ENCODE measurements at places on chromosomes 2 and 18.

DNA sequence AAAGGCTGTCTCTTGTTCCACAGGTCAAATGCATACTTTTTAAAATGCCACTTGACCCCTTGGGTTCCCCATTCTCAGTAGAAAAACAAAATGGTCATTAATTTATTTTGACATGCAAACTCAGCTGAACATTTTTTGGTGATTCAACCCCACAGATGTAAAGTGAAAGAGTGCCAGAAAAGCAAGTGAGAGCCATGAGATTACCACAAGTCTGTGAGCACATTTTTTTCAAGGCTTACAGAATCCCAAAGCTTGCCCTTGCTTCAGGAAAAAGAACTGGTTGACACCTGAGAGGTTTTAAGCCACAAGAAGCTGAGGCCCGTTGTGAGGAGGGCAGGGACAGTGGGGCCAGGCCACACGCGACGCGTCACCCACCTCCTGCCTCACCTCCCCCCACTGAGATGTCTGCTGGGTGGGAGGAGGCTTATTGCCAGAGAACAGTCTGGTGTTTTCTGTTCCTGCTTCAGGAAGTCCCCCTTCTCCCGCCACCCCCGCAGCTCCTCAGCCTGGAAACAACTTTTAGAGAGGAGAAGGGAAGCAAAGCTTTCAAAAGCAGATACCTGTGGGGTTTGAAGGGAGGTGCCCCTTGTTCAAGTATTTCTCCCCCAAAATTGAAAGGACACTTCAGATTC is 70.4 kb upstream of the CYP1B1 start:
- peak; percentile 51 for DNase-seq

DNA sequence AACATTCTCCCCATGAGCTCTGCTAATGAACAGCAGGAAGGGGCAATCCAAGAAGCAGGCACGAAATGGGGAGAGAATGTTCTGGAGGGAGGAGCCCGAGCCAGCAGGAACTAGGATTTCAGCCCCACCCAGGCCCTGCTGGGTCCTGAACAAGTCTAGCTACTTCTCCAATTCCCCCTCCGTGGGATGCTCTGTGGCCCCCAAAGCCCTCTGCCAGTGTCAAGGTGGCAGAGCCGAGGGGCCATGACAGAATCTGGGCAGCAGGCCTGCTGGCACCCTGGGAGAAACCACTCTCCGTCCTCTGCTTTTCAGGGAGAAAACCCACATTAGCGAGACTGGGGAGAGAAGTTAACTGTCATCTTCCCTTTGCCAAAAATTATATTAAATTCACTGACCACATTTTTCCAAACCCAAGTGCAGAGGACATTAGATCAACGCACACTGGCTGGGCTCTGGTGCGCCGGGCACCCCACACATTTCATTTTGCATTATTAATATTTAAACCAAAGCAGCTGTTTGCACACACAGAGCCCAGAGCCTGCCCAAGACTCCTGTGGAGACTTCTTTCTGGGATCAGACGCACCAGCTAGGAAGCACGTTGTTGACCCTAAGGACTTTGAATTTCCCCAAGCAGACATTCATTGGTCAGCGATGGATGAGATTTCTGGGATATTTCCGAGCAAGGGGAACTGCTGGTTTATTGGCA is 80.2 kb upstream of the PKDCC start:
- no peak for DNase-seq

- no peak for DNase-seq
These were observed 97.6 kb upstream of the CABLES1 start for GRCh38 chr18:23037646-23038045.

- DNase-seq: no peak
These were observed 252.1 kb downstream of the LDLRAD4 start for GRCh38 chr18:13470516-13471197.

GRCh38 chr2:9052821-9053533 is 49.5 kb upstream of the MBOAT2 start:
- DNase-seq: no peak

DNA sequence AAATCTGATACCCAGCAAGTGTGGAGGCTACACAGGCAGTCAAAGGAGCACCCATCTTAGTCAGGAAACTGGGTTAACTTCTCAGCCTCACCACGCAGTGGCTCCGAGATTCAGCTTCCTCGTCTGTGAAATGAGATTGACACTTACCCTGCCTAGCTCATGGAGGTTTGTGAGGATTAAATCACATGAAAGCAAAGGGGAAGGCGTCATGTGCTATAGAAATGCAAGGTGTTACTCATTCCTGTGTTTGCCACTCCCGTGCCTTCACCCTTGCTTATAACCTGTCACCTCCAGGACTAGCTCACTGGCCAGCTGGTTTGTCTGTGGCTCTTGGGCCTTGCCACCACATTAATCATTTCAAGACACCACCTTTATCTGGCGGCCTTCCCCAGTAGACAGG is 118.9 kb upstream of the FOSL2 start:
- no peak for DNase-seq

GRCh38 chr2:16614314-16614860 is 51.2 kb downstream of the CYRIA start:
- no peak for DNase-seq

DNA sequence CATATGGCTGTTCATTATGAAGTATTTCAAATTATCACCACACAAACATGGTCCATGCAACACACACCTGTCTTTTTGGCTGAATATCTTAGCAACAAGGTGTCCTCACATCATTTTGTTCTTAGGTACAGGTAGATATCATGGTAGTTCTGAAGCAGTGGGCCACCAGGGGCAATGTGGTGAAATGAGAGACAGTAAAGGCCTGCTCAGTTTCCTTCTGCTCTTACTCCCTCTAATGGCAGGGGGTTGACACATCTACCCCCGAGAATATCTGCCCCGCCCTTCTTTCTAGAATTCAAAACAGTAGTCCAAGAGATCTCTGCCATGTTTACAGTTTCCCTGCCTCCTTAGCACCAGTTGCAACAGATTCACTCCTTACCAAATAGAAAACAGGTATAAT is 147.0 kb upstream of the KLHL14 start:
- DNase-seq: no peak

- no peak for DNase-seq
These were observed 156.1 kb downstream of the TTC27 start for GRCh38 chr2:32783933-32784332.

DNA sequence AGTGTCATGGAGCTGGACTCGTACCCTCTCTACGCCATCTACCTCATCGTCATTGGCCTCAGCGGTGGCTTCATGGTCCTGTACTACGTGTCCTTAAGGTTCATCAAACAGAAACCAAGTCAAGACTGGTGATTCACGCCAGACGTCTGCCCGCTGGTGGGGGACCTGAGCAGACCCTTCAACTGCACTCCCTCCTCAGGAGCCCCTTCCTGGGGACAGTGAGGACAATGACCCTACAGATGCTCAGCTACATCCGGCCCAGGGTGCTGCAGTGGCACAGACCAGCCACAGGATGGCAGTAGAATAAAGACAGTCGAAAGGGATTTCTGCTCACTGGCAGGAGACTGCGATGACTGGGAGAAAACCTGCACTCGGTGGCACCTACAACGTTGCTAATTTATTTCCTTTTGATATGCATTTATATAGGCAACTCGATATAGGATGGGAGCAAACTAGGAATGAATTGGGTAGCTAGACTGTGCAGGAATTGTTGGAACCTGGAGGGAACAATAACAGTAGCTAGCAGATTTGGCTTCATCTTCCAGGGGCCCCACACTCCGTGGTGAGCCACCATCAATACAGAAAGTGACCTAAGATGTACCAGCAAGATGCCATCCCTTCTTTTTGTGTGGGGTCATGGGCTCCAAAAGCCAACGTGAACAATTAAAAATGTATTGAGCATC is 39.2 kb downstream of the ABCG8 start:
- DNase-seq: peak; percentile 87

- DNase-seq: no peak
These were observed 61.3 kb upstream of the TXNDC2 start for GRCh38 chr18:9824474-9824832.

DNA sequence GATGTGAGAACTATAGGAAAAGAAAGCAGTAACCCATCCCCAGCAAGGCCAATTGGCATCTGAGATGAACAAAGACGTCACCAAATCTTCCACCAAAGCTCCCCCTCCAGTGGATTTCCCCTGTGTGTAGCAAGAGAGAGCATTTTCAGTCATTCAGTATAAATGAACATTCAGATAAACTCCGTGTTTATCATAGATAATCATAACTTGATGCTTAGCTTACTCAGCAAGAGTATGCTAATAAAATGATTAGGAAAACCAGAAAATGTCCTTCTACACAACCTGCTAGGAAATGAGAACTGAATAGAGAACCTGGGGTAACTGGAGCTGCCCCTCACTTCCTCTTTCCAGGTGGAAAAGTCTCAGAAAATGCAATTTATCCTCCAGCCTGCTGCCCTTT is 198.0 kb upstream of the CCDC150 start:
- no peak for DNase-seq

GRCh38 chr2:112579241-112579640 is 5.2 kb upstream of the CHCHD5 start:
- no peak for DNase-seq

DNA sequence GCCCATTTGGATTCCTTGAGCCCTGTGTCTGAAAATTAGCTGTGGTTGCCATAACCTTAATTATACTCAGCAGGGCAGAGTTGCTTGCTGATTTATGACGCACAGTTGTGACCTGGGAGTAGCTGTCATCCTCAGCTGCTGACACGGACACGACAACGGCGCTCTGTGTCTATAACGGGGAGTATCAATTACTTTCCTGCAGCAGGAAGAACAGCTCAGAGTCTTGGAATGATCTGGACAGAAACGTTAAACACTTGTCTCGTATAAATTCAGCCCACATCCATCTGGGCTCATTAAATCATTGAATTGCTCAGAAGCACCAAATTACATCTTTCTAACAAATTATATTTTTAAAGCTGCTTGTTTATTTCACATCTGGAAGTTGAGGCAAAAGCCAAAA is 116.3 kb downstream of the SEPTIN10 start:
- no peak for DNase-seq

GRCh38 chr18:74420481-74420880 is 36.6 kb downstream of the DIPK1C start:
- DNase-seq: no peak

DNA sequence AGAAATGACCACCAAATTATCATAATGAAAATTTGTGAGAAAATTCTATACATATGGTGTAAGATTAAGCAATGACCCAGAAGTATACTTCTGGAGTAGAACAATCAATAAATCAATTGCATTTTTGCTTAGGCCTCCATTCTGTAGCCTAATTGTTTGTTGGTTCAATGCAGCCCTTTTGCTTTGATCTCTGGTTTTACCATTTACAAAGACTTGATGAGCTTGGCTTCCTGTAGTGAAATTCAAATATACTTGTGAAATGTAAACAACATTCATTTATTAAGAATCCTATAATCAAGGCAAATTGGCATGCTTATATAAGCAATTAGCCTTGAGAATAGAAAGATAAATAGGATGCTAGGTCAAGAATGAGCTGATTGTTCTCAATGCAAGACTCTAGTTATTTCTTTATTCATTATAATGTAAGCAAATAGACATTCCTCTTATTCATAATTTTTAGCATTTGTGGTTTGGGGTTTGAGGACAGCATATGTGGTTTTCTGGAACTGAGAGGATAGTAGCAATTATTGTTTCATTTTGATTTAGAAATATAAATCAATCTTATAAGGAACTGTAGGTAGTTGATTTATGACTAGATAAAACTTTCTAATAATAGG is 9.7 kb downstream of the FMNL2 start:
- DNase-seq: no peak

DNA sequence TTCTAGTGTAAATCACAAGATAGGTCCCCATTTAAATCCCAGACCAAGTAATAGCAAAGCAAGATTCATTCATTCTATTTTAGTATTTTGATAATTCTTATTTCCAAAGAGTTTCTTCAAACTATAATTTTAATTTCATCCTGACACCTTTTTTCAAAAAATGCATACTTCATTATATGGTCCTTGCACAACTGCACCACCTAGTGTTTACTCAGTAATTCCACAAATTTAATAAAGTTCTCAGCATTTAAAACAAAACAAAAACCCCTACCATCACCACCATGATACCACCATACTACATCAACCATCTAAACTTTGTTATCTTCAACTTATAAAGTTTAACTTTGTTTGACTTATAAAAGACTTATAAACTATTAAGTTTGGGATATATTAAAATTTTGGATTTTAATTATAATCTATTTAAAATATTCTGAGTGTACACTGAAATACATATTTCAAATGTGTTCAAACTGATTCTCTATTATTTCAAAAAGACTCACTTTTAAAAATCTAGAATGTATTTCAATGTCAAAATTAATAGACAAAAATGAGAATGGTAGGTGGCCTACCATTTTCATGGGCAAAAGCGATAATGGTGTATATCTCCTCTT is 44.2 kb downstream of the WDPCP start:
- no peak for DNase-seq

- DNase-seq: no peak
These were observed 185.8 kb upstream of the PIK3C3 start for GRCh38 chr18:41769265-41769664.

- no peak for DNase-seq
These were observed 34.4 kb downstream of the ACAA2 start for GRCh38 chr18:49778826-49779465.

DNA sequence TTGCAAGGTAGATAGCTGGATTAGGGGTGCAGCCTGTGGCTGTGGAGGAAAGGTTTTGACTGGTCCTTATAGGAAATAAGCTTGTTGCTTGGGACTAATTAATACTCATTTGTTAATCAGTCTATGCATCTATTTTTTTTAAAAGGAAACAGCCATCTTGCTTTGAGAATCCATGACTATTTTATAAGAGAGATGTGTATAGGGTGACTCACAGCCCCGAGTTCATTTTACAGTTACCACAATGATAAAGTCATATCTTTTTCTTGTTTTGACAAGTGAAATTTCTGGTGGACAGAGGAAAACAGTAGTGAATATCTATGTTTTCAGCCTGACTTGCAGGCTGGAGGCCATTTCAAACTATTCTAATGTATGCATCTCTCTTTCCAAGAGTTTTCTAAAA is 193.5 kb upstream of the CCDC68 start:
- DNase-seq: no peak

DNA sequence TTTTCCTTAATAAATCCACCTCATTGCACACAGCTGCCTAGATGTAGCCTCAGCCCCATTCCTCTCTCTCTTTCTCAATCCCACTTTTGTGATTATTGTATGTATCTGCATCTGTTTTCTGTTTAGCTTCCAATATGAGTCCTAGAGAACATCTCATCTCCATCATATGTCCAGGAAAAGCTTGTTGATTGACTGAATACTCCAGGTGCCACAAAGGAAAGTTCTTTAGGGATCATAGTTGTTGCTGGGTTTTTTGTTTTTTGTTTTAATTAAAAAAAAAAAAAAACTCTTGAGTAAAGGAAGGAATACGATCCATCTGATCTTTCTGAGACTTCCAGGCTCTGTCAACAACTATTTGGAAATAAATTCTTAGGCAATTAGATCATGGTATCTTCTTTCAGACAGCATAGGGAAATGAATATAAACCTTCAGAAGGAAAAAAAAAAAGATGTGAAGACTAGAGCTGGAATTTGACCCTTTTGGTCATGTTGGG is 42.5 kb downstream of the KIAA2012 start:
- no peak for DNase-seq

GRCh38 chr2:195313962-195314361 is 343.1 kb upstream of the SLC39A10 start:
- DNase-seq: no peak

Data from activated T-cell treated with anti-CD3 and anti-CD28 coated beads, Interleukin-2, amount 50 U/mL, for 48 hours (primary cell).